GM12891 (cell line): ENCODE measurements at places on chromosomes 5 and 9.

GRCh38 chr9:120734607-120735410, 20.5 kb upstream of the MEGF9 start:
- no peak for DNase-seq

DNA sequence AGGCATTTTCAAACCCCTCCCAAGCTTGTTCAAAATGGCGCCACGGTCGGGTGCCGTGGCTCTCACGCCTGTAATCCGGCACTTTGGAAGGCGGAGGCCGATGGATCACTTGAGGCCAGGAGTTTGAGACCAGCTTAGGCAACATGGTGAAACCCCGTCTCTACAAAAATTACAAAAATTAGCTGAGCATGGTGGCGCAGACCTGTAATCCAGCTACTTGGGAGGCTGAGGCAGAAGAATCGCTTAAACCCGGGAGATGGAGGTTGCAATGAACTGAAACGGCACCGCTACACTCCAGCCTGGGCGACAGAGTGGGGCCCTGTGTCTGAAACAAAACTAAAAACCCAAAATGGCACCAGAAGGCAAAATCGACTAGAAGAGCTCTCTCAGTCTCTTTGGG, 142.0 kb downstream of the MTX3 start:
- no peak for DNase-seq

- no peak for DNase-seq
These were observed 59.6 kb downstream of the RAI14 start for GRCh38 chr5:34715711-34716110.

- DNase-seq: no peak
These were observed at the start of gene RASEF for GRCh38 chr9:83062651-83063527. Gene RASEF (minus strand): TSS chr9:83063142. CDS start chr9:83062867, 275 bp downstream.

GRCh38 chr9:100499866-100500265, 26.9 kb downstream of the TMEFF1 start:
- DNase-seq: no peak

- no peak for DNase-seq
These were observed 34.5 kb downstream of the TXNDC8 start for GRCh38 chr9:110303133-110303532.

DNA sequence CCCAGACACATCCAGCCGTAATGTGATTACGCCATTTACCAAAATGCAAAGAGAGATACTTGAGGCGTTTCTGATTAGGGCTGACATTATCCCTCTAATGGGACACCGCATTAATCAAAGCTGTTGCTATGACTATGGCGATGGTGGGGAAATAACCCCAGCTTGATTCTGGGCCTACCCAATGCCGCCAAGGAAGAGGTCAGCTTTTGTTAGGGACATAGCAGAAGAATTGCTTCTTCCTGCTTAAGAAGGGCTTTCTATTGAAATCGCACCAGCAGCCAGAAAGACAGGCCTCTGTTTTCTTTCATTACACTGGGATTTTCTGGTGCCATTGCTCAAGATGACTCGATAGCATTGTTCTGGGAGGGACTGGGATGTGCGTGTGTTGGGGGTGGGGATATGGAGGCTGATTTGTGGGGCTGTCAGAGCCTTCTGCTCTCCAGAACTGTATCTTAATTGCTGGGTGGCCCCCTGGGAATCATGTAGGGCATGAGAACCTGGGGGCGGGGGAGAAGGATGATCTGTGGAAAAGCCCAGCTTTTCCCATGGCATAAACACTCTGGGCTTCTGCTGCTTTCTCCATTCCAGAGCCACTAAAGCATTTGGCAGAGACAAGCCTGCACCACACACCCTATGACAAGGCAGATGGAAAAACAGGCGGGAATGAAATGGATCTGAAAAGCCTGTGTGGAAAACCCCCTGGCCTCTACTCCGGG, 106.5 kb upstream of the RAD23B start:
- DNase-seq: no peak

- DNase-seq: no peak
These were observed 926.1 kb upstream of the DMAC1 start for GRCh38 chr9:8725635-8726034.

DNA sequence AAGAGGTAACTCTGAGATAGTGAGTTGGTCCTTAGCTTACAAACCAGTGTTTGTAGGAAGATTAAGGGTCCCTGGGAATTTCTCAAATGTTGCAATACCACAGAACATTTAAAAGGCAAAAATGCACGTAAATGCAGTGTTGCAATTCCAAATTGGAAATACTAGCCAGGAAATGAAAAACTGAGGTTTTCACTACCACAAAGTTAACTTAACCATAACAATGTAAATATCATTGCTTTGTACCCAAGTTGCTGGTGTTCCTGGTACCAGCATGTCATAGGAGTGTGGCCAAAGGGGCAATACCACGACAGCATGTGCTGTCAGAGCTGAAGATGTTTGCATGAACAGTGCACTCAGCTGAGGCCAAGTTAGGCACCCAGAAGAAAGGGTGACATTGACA, 382.9 kb downstream of the GLIS3 start:
- no peak for DNase-seq

DNA sequence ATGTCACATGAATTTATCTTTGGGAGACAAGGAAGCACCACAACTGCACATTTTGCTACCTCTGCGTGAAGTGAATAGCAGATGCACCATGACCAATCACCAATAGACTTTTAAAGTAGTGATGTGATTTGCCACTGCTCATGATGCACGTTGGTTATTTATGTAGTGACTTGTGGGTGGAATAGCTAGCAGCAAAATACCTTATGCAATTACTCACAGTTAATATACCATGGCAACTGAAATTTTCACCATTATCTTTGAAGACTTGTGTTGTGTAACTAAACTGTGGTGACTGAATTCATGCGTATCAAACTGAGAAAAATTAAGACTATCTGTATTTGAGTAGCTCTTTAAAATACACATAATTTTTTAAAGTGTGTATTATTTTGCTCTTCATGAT, 46.2 kb upstream of the TUSC1 start:
- no peak for DNase-seq

DNA sequence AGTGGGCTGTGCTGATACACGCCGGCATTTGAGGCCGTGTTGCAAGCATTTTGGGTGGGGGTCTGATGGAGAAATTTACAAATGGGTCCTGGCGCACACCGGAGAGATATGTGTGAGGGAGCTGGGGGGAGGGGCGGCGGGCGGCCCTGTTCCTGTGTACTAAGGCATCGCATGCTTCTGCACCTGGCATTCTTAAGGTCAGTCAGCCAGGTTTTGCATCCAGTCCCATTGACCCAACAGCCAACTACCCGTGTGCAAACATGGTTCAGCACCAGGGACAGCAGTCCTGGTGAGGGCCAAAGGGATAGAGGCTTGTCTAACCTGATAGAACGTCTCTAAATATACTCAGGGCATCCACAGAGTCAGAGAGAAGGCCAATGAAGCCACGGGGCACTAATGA, 839 bp downstream of the GABRG2 start:
- peak; percentile 1 for DNase-seq

GRCh38 chr5:80865551-80865950, 94.6 kb upstream of the RASGRF2 start:
- no peak for DNase-seq

DNA sequence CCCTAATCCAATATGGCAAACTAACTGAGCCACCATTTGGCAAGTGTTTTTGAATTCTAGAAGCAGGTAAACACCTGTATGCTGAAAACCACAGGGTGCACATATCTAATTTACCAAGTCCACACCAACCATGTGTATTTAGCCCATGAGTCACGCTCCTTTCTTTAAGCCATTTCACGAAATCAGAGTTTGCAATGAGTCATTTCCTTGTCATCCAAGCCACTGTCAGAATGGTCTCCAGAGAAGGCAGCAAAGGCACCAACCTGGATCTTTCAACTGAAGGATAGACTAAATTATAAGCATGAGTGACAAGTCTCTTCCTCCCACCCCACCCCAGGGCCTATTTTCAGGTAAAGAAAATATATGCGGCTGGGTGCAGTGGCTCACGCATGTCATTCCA, 110.0 kb downstream of the PAX5 start:
- DNase-seq: no peak

DNA sequence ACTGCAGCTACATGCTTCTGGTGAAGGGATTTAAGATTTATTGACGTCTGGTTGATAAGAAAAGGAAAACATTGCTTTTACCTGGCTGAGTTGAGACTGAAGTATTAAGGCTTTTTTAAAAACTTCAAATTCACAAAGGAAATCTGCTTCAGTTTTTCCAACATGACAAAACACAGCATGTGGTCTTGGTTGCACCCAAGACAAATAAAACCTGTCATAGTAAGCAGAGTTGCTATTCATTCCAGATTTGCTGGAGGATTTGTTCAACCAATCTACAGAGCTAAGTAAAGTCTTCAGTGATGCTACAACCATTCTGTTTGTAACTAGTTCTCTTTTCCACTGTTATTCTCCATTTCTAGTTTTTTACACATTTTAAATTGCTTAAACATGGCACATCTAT, 11.3 kb downstream of the C5orf63 start:
- no peak for DNase-seq

DNA sequence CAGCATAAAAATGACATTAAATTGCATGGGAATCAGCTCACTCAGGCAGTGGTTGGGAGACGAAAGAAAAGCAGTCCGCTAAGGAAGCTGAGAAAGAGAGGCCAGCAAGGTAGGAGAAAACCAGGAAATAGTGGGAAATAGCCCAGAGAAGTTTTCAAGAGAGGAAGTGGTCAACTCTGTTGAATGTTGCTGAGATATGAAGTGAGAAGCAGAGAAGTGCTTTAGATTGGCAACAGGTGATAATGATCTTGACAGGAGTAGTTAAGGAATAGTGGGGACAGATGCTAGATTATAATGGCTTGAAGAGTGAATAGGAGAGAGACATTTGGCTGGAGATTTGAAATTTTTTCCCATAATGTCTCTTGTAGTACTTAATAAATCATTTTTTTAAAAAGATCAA, 30.8 kb downstream of the CNTRL start:
- DNase-seq: no peak

- no peak for DNase-seq
These were observed 118.1 kb upstream of the CCDC112 start for GRCh38 chr5:115414406-115415142.

DNA sequence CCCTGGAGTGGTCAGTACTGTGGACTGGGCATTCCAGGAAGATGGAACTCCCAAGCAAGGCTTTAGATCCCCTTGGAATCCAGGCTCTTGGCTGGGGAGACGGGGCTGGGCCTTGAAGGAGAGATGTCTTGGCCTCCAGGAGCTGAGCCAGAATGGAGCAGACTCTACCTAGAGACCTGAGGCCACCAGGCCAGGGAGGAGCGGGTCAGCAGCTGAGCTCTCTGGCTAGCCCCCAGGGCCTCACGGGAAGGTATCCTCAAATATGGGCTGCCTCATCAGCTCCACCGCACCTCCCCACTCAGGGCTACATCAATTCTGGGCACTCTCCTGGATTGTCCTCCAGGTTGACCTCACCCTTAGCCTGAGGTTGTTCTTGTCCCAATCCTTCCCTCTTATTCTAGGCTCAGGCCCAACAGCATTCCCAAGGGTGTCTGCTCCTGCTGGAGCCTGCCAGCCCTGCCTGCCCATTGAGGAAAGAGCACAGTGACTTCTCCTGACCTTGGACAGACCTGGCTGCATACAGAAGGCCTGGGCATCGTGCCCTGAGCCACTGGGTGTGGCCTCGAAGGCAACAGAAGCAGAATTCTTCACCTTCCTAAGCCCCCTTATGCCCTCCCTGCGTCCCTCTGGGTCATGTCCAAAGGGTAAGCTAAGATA, 3.0 kb upstream of the PDLIM4 start:
- no peak for DNase-seq

DNA sequence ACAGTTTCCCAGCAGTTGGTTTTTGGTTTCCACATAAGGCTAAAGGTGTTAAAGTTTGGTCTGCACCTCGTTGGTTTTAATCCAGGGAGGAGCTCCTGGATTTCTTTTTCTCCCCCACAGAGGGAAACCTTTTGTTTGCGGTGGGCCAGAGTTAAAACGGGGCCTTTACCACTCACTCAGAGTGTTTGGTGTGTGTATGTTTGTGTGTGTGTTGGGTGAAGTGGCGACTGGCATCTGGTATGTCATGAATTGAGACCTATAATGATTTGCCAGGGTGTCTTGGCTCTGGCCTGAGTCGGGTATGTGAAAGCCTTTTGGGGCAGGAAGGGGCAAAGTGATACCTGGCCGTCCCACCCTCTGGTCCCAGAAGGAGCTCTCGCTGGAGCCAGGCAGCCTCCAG, 30.9 kb downstream of the FAXDC2 start:
- DNase-seq: no peak

- DNase-seq: no peak
These were observed 65.8 kb downstream of the DOCK2 start for GRCh38 chr5:169702693-169703481.

DNA sequence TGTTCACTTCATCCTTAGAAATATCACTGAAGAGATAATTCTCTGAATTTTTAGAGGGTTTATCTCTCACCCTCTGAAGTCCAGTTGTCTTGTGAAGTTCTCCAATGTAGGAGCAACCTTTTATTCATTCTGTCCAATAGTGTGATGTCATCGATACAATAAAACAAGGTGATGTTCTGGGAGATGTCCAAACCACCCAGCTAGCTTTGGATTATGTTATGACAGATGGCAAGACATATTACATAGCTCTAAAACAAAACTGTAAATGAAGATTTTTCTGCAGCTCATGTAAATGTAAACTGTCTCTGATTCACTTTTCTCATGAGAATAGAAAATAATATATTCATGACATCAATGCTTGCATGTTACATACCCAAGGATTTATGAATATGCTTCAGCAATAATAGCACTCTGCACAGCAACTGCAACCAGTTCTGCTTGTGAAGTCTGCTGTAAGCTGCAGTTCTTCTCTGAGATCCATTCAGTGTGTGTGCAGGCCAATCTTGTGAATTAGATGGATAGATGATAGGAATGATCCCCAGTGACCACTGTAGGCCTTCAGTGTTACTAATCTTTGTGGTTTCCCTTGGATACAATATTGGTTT, 172.6 kb upstream of the CDH12 start:
- no peak for DNase-seq

DNA sequence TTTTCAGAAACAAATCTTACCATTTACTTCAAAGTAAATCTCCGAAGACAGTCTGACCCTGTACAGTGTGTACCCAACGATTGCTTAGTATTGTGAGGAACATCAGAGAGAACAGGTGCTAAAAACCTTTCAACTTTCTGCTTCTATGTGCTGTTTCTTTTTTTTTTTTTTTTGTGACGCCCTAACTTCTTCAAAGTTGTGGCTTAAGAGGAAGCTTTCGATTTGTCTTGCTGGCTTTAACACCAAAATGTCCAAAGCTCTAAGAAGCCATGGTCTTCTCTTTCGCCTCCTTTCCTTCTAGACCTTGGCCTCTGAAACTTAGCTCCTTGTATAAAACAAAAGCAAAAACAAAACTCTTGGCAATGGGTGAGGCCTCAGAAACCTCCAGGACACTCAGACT, 1.2 kb downstream of the TNFSF8 start:
- no peak for DNase-seq

- no peak for DNase-seq
These were observed 13.7 kb downstream of the TEX53 start for GRCh38 chr9:114643896-114644295.
